NT2/D1 (cell line): ENCODE measurements at places on chromosomes 12 and 14.

DNA sequence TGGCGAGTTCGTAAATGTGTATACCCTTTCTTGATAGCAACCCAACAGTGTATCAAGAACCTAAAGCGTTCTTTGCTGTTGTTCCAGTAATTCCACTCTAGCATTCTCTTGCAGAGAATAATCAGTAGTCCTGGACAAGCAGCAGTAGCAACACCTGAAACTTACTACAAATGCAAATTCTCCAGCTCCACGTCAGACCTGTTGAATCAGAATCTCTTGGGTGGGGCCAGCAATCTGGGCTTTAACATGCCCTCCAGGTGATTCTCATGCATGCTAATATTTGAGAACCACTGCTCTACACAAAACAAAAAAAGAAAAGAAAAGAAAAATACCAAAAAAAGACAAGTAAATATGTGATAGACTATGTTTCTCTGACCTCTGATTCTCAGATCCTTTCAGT, 10.1 kb downstream of the PTGDR start:
- no peak for DNase-seq

DNA sequence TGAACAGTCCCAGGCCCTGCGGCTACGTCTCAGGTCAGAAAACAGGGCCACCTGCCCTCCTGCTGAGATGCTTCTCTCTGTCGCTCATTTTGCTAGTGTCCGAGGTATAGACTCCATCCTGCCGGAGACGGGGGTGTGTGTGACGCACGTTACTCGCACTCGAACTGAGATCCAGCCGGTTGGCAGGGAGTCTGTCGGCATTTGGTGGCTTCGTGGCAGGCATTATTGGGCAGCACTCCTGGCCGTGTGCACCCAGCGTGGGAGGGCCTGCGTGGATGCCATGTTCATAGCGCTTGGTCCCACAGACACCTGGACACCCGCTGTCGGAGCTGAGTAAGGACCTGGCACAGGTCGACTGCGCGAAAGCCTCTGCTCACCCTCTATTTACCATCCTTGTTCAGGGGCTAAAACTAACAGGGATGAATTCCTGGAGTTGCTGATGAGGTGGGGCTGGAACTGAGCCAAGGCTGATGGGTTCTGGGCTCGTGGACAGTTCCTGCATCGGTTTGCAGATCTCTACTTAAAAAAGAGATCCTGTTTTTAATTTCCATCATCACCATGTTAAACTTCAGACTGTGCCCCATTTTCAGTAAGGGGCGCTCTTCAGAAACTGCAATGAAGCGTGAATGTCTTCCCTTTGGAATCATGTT, 28.6 kb downstream of the AACS start:
- no peak for DNase-seq

- DNase-seq = no peak
Measured at GRCh38 chr14:34018564-34019244, 67.8 kb upstream of the EGLN3 start.

GRCh38 chr12:68612202-68612601, 1.5 kb downstream of the RAP1B start:
- no peak for DNase-seq

DNA sequence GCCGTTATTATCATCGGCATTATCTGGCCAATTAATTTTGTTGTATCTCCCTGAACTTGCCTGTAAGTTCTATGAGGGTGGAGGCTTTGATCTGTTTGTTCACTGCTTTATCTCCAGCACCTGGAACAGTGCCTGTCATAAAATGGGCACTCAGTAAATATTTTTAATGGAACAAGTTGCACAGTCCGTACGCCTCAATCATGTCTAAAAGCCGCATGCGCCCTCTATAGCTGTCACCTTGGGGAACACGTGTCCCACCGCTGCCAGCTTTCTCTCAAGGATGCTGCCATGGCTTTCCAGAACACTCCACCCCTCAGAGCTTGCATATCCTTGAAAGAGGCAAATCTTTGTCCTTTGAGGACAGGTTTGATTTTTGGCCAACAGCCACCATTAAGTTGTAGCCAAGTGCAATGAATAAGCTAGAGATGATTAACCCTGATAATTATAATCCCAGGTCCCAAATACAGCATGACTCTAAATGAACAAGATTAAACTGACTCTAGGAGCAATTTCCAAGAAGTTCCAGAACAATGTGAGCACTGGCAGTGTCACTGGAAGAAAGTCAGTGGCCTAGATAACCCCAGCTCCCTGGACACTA, 55.1 kb downstream of the ERH start:
- no peak for DNase-seq
